Pancreas (tissue), 10 donors: ENCODE measurements at places on chromosomes 7 and 10. TPM values are rescaled to one million over a fixed set of nuclear protein-coding genes. Genes with fewer than 3 reads are reported as not detected.

HIF1AN gene
- total RNA-seq: 13.3 TPM

HMX2 gene
- total RNA-seq: not detected

NPSR1 gene
- not detected for total RNA-seq

SPDYE6 gene
- total RNA-seq: not detected

- DNase-seq: peak; percentile 79
Observed at GRCh38 chr7:907158-907980, 31.0 kb downstream of the GET4 start.

DNA sequence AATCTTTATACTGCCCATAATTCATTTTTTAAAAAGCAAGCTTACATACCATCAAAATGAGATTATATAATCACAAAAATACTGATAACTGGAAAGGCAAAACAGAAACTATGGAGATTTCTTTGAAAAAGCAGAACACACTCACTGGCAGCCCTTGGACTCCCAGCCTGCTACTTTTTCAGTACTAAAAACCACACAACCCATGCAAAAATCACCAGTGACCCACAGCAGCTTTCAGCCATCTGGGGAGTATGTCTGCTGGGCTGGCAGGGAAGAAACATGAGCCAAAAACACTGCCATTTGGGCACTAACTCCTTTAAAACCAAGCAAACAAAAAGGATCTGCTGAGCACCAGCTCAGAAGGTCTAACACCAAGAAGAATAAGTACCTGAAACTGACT, 80.0 kb upstream of the DDC start:
- DNase-seq: no peak

GRCh38 chr10:96271016-96271815, at the start of gene BLNK:
Gene BLNK, minus strand, starts transcription at chr10:96271569. Its CDS starts 171 bp downstream, at chr10:96271398.
- peak; percentile 74 for DNase-seq

- no peak for DNase-seq
Observed at GRCh38 chr10:49111320-49111698, 4.0 kb downstream of the VSTM4 start.

- DNase-seq: no peak
Observed at GRCh38 chr10:43939389-43939938, 290.8 kb upstream of the ZNF32 start.

GRCh38 chr7:25179771-25180591, 48.3 kb downstream of the NPVF start:
- peak; percentile 97 for DNase-seq

DNA sequence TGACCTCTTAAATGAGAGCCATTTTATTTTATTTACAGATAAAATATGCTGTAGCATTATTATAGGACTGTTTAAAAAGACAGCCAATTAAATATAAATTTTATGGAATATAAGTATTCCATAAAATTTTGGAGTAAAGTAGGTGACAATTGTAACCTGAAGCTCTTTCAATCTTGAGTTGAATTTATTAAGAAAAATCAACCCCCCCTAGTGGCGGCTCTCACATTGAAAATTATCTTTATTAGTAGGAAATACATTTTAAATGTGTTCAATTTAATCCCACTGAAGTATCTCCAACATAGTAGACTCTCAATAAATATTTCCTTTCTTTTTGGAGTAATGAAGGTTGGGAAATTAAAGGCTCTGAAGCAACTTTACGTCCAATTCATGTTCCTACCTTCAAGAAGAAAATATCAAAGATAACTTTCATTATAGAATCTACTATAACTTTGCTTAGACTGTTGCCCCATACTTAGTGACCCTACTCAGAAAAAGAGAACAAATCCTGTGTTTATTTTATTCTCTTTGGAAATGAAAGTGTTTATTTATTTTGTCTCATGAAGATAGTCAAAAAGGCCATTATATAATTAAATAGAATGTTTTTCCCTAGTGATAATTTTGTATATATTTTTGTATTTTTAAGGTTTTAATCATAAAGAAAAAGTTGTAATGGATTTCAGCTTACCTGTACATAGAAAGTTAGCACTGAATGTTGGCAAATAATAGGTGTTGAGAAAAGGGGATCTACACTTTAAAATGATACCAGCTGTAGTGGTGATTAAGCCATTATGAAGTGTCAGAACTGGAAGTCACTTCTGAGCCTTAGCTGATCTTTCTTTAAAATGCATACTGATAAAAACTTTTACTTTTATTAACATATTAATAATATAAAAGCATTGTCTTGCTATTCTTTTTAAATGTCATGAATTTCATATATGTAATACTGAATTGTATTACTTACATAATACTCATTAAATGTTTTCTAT, 3.3 kb downstream of the AHR start:
- no peak for DNase-seq

DNA sequence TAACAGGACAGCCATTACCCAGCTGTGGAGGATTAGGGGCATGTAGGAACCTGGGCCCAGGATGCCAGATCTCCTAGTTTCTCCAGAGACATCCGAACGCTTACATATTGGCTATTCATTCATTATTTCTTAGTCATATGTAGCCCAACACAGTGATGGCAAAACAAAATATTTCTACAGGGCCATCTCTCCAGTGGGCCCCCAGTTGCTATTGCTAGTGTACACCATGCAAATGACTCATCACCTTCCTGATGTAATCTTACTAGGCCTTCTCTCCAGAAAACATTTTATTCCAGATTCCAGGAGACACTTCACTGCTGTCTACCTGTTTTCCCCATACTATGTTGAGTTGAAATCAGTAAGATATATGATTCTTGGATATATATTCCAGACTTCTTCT, 201.7 kb downstream of the PLXDC2 start:
- no peak for DNase-seq

DNA sequence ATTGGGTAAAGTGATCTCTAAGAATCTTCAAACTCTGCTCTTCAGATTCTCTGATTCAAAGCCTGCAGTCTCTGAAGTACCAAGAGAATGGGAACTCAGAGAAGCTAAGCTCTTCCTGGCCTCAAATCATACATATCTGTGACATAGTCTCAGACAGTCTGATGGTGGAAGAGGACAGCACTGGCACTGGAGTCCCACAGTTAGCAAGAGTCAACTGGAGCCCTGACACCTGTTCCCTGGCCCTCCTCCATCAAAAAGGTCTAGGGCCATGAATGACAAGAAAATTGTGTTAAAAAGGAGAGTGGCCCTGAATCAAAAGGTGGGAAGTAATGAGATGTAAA, 37.7 kb downstream of the PRSS2 start:
- no peak for DNase-seq

DNA sequence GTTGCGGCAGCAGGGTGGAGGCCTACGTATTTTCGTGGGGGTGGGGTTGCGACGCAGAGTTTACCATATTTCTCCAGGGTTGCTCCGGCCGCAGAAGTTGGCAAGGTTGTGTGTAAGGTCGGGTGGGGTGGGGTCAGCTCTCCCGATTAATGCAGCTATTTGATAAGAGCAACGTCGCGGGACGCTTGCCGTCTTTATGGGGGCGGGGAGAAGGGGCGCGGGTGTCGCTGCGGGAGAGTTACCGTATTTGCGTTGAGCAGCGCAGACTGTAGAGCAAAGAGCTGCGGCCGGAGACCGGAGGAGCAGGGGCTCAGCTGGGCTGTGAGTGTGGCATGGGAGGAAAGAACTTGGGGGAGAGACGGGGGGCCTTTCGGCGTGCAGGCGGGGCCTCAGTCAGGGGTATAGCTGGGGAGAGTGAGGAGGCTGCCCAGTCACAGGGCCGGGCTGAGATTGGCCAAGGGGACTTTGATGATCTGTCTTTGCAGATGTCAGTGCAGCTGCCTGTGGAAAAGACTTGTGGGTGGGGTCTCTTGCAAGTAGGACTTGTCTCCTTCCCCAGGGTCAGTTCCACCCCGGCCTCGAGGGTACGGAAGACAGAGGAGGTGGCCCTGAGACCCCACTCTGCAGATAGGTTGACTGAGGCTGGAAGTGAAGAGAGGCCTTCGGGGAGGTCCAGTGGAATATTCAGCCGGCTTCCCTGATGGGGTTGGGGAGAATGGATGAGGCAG, 26.6 kb downstream of the ZNF775 start:
- DNase-seq: peak; percentile 75
